Colonic mucosa (tissue), 4 donors: ENCODE measurements at places on chromosomes 13 and 19. TPM values are rescaled to one million over a fixed set of nuclear protein-coding genes. Genes with fewer than 3 reads are reported as not detected.
A peak's percentile ranks its signal among the peaks of the same experiment; 100 is the strongest.

C2CD4C gene
- total RNA-seq = 0.52 TPM

GRCh38 chr13:45300190-45300985 lies 40.6 kb downstream of the TPT1 start:
- no peak for DNase-seq

ERICH4 gene
- total RNA-seq = not detected

GRCh38 chr13:32790731-32791130 lies 204.5 kb downstream of the PDS5B start:
- no peak for DNase-seq

CYP2A6 gene
- total RNA-seq = 1.4 TPM

- no peak for DNase-seq
Observed at GRCh38 chr19:401866-402511, 7.0 kb downstream of the C2CD4C start.

GRCh38 chr13:29911781-29912418 lies 61.5 kb upstream of the UBL3 start:
- DNase-seq = no peak

GRCh38 chr13:28052945-28053344 lies 47.4 kb downstream of the FLT3 start:
- DNase-seq = no peak

PPP1R13L gene
- total RNA-seq = 46.2 TPM

GRCh38 chr19:1052349-1052975 lies 12.6 kb downstream of the ABCA7 start:
- DNase-seq = no peak

DNA sequence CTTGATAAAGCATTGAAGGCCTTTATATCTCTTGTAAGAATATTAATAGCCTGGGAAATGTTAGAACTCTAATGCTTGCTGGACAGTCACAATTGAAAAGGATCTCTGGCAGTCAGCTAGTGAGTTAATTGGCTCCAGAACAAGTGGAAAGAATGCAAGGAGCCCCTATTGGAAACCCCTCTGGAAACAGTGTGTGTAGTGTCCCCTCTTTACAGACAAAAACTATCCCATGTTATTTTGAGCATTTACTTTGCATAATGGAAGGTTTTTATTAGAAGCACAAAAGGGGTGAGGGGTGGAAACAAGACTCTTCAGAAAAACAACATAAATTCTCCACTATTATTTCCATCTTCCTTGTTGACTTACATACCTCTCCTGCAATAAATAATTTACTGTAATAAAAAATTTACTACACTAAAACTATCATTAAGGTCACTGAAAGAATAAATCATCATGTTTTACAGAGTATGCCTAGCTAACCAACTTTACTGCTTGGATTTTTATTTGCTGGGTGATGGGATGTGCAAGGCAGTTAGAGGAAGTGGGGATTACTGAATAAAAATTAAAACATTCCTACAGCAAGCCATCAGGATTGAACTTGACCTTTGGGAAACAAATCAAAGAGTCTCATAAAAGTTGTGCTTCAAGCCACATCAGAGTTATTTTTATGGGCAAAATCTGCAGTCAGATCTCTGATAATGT lies 610.4 kb downstream of the TBC1D4 start:
- DNase-seq = no peak

CD33 gene
- total RNA-seq = 2.0 TPM

CEACAM1 gene
- total RNA-seq = 510 TPM

DNA sequence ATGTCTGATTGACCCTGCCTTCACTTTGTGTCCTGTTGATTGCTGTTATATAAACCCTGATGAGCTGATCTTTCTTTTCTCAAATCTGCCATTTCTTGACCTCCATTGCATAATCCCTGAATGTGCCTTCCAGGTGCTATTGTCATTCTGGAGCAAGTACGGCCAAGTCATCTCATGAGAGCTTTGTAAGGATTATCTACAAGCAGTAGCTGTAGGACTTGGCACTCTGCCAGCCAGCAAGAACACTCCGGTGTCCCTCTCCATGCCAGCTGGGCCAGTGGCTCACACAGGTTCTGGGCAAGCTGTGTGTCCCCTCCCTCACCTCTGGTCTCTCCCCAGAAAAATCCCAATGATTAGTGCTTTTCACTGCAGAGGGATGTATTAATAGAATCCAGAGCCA lies 348.1 kb downstream of the FOXO1 start:
- DNase-seq = no peak

UBE2L5 gene
- not detected for total RNA-seq

ABHD17A gene
- 78.5 TPM for total RNA-seq

- DNase-seq = no peak
Observed at GRCh38 chr13:51246418-51247277, 24.4 kb downstream of the FAM124A start.

AMER2 gene
- not detected for total RNA-seq

DNA sequence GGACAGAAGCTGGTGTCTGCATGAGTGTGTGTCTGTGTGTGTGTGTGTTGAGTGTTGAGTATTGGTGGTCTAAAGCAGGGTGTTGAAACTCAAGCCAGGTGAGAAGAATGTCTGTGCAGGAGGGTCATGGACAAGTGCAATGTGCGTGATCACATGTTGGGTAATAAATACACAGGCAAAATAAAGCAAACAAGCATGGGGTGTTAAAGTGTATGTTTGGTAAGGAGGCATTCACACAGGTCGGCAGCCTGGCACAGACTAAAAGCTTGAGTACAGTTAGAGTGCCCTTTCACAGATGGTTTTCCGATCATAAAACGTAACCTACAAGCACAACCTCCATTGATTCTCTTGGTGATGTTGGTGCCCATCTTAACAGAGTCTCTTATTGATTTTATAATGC lies 476.9 kb upstream of the KLHL1 start:
- DNase-seq = no peak

GRCh38 chr19:9309974-9310446 lies 372 bp upstream of the ZNF699 start:
- DNase-seq = peak; percentile 95

GRCh38 chr19:49125025-49125731 lies 5.8 kb downstream of the PPFIA3 start:
- peak; percentile 91 for DNase-seq

FCHO1 gene
- 3.9 TPM for total RNA-seq

GRCh38 chr19:501646-502045 lies 5.4 kb downstream of the MADCAM1 start:
- no peak for DNase-seq

KCTD15 gene
- 14.0 TPM for total RNA-seq

GRCh38 chr19:46133101-46133627 lies 8.7 kb upstream of the IGFL3 start:
- DNase-seq = peak; percentile 29

RGCC gene
- total RNA-seq = 10.4 TPM

DNA sequence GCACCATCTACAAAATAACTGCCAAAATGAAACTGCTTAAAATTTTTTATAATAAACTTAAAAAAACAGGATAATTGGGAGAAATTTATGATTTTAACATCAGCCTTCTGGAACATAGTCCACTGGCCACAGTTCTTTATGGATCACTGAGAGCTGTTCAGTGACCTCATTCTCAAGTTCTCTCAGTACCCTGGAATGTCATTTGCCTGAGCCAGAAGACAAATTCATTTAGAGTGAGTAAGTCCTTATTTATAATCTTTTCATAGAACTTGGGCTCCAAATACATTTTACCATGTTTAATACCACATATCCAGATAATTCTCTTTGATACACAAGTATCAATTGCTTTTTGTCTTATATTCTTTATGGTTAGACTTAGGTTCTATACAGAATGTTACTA lies 87.6 kb downstream of the CAB39L start:
- no peak for DNase-seq

DCT gene
- not detected for total RNA-seq

LIM2 gene
- not detected for total RNA-seq

DNA sequence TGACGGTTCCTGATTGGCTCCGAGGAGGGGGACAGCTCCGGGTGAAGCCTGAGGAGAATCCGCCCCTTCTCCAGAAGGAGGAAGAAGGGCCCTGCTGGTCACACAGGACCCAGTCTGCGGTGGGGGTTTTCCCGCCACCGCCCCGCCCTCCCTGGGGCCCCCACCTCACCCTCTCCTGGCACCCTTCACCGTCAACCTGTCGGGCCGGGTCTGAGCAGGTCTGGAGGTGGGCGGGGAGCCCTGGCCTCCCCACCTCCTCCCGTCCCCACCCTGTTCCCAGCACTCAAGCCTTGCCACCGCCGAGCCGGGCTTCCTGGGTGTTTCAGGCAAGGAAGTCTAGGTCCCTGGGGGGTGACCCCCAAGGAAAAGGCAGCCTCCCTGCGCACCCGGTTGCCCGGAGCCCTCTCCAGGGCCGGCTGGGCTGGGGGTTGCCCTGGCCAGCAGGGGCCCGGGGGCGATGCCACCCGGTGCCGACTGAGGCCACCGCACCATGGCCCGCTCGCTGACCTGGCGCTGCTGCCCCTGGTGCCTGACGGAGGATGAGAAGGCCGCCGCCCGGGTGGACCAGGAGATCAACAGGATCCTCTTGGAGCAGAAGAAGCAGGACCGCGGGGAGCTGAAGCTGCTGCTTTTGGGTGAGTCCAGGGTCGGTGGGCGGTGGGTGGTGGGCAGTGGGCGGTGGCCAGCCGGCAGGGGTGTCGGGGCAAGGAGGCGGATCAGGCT lies at the start of gene GNA15:
Gene GNA15, plus strand, starts transcription at position 73 of the 723 bp plus-strand sequence. Its CDS starts 418 bp downstream, at position 491.
- peak; percentile 53 for DNase-seq

GRCh38 chr13:73365252-73365651 lies 306.4 kb downstream of the KLF5 start:
- DNase-seq = no peak

- DNase-seq = no peak
Observed at GRCh38 chr13:82062772-82063171, 1721.8 kb upstream of the SPRY2 start.

DNA sequence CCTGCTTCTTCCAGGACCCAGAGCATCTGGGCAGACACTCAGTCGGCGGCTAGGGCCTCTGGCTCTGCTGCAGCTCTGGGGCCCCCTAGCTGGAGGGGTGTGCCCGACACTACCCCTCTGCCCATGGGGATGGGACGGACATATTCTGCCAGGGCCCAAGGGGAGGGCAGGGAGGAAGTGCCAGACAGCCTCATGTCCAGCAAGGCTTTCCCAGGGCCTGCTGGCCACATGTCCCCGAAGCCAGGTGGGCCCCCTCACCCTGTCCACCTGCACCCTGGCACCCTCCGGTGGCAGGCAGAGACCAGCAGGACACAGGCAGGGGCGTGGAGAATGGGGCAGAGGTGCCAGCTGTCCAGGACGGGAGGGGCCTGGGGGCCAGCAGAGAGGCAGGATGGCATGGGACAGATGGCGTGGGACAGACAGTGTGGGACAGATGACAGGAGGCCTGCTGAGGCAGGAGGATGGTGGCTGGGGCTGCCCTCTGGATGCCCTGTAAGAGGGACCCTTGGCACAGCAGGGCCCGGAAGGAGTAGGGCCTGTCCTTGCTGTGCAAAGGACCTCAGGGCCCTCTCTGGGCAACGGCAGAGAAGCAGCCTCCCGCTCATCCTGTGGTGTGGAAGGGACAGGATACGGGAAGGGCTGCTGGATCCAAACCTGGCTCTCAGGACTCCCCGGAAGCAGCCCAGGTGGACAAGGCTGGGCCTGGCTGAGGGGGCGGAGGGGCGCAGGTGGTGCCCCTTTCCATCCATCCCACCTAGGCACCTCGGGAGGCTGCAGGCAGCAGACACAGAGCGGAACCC lies 29.1 kb downstream of the CEBPG start:
- no peak for DNase-seq

LRRC8E gene
- total RNA-seq = 4.0 TPM

CYP2A7 gene
- total RNA-seq = not detected

VSIG10L gene
- total RNA-seq = 1.1 TPM

PRTN3 gene
- not detected for total RNA-seq

AP1M2 gene
- 172 TPM for total RNA-seq

PINLYP gene
- 2.4 TPM for total RNA-seq

DNA sequence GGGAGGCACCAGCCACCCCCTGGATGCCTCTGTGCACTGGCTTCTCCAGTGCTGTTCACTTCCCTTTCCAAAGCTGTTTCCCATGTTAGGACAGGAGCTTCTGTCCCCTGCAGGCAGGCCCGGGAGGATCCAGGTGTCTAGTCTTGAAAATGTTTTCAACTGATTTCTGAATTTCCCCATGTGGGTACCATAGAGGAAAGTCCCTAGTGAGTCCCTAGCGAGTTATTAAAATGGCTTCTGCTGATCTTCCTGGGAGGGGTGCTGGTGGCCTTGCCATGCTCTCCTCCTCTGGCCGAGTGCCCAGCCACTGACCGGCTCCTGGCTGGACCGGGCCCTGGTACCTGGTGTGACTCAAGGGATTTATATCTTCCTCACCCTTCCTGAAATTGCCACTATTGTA lies 5.2 kb upstream of the ANKRD10 start:
- DNase-seq = no peak

DNA sequence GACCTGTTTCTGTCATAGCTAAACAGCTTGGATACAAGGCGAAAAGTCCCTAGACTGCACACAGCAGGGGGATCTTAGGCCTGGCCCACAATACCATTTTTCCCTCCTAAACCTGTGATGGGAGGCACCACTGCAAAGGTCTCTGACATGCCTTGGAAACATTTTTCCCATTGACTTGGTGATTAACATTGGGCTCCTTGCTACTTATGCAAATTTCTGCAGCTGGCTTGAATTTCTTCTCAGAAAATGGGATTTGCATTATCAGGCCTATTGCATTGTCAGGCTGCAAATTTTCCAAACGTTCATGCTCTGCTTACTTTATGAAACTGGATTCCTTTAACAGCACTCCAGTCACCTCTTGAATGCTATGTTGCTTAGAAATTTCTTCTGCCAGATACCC lies 136.2 kb upstream of the TSHZ3 start:
- DNase-seq = no peak

- DNase-seq = peak; percentile 35
Observed at GRCh38 chr19:31054430-31054829, 294.8 kb downstream of the TSHZ3 start.

DNA sequence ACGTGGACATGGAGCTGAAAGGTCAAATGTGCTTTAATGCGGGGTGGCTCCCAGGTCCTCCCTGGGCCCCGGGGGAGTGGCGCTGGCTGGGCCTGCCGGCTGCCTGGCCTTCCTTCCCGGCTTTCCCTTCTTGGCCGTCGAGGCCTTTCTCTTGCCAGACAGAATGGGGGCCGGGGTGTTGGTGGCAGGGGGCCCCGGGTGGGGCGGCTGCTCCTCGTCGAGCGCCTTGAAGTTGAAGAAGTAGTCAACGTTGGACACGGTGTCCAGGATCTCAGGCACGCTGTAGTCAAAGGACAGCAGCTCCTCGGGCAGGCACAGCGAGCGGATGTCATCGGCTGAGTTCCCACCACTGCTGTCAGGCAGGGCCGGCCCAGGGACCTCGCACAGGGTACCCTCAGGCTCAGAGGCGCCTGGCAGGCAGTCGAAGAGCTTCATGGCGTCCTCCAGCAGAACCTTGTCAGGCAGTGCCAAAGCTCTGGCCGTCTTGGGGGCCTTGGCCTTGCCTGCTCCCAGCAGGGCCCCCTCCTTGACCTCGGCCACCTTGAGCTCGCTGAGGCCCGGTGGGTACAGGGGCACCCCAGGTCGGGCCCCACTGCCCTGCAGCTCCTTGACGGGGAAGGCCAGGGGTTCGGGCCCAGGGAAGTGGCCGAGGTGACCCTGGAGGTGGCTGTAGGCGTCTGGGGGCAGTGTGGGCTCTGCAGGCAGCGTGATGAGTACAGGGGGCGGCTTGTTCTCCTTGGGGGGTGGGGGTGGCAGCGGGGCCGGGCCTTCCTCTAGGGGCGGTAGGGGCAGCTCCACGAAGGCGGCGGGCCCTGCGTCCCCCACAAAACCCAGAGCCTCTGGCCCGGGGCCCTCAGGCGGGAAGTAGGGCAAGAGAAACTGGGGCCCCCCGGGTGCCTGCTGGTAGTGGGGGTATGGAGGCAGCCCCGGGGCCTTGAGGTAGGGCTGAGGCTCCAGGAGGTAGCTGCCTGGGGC lies 1.3 kb downstream of the PRR22 start:
- no peak for DNase-seq
